ENCODE measurements at places on chromosomes 5 and 9. TPM values are rescaled to one million over a fixed set of nuclear protein-coding genes. Genes with fewer than 3 reads are reported as not detected.

Gene DOCK8
- 4.0 TPM for total RNA-seq

Gene SELENOP
- 6.0 TPM for total RNA-seq

Gene PCDHGA12
- 2.0 TPM for total RNA-seq

Gene SPEF2
- 3.5 TPM for total RNA-seq

Gene HNRNPAB
- 243 TPM for total RNA-seq

Gene PCDHB10
- total RNA-seq = 0.45 TPM

Gene DROSHA
- 44.5 TPM for total RNA-seq

Gene TPD52L3
- not detected for total RNA-seq

Gene GRXCR2
- total RNA-seq = not detected

Gene FAM200C
- total RNA-seq = 2.8 TPM

Gene FYB1
- total RNA-seq = 6.6 TPM

Gene FBXW2
- 39.3 TPM for total RNA-seq

Gene IFNA21
- not detected for total RNA-seq

Gene PKD2L2
- not detected for total RNA-seq

Gene GAS1
- total RNA-seq = 1.7 TPM

Gene LPAR1
- 20.8 TPM for total RNA-seq

Gene MSH3
- total RNA-seq = 20.0 TPM

Gene FAM163B
- total RNA-seq = not detected

Gene DBH
- not detected for total RNA-seq

Gene SCGB3A1
- not detected for total RNA-seq

Gene ACOT12
- not detected for total RNA-seq

Gene CER1
- not detected for total RNA-seq

Gene F2RL2
- not detected for total RNA-seq

Gene POU5F2
- 0.61 TPM for total RNA-seq

Gene CARD9
- total RNA-seq = 1.0 TPM

Gene GPR151
- total RNA-seq = not detected

Gene WDR38
- total RNA-seq = not detected

Gene GFI1B
- not detected for total RNA-seq

Gene ADAMTS2
- 0.33 TPM for total RNA-seq

Gene TSSK1B
- 3.8 TPM for total RNA-seq

Gene UNC13B
- total RNA-seq = 23.4 TPM

Gene SEMA5A
- total RNA-seq = 10.2 TPM

Gene ARL10
- 0.56 TPM for total RNA-seq

Gene LIX1
- total RNA-seq = not detected

Gene TNFSF15
- total RNA-seq = 1.3 TPM

Gene F12
- total RNA-seq = 4.0 TPM

Gene NTRK2
- total RNA-seq = not detected

Gene ZDHHC11
- total RNA-seq = 13.4 TPM

Gene HSPA4
- total RNA-seq = 189 TPM

Gene SLC34A1
- total RNA-seq = not detected
